ENCODE measurements at places on chromosomes 1 and 21.
A peak's percentile ranks its signal among the peaks of the same experiment; 100 is the strongest.

DNA sequence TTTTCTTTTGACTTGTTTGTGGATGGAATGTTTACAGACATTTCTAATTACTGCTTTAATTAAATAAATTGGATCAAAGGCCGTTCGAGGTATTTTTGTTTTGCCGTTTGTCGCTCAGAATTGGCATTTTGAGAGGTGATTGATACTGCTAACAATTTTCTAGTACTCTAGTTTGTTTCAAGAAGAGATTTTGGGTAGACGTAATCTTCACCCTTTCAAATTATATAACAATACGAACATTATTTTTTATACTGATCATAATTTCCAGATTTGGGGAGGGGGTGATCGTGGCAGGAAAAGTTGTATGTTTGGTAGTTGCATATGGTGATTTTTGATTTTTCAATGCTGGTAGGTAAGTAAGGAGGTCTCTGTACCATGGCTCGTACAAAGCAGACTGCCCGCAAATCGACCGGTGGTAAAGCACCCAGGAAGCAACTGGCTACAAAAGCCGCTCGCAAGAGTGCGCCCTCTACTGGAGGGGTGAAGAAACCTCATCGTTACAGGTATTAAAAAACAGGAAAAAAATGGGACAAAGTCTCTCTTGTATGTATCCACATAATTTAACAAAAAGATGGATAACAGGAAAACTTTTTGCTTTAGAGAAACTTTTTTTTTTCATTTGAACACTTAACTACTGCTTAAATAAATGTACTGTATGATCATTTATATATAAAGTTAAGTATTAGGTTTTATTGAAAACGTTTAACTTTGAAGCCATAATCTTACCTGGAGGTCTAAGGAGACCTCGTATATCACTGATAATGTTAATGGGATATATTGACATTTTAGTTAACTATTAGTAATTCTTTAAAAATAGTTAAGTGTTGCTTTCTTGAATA lies 1.7 kb downstream of the H3-3A start:
- peak; percentile 21 for DNase-seq

GRCh38 chr1:194279975-194280374 lies 1093.6 kb upstream of the B3GALT2 start:
- no peak for DNase-seq

DNA sequence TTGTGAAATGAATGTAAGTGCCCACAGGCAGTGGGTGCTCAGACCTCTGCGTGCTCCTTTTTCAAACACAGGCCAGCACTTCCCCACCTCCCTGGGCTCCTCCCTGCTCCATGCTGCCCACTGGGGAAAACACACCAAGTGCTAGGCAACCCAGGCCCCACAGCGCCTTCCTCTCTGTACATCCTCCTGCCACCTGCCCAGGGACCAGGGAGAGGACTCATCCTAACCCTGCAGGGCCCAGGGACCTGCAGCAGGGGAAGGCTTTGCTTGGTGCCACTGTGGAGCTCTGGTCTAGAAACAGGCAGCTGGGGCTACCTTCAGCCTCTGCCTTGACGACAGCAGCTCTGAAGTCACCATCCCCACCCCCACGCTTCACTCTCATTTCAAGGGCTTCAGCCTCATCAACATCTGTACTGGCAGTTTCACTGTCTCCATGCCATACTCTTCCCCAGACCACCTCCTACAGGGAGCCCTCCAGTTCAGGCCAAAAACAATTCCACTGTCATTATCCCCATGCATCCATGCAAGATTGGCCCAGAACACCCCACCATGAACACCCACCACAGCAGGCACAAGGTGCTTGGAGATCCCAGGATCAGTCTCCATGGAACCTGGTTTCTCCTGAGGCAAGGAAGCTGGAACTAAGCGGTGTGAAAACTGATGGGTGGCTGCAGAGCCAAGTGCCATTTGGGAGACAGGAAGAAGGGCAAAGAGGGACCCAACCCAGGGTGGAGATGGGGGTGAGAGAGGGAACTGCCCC lies 1.1 kb downstream of the IGSF8 start:
- no peak for DNase-seq

GRCh38 chr1:150612014-150612345 lies 17.4 kb downstream of the ENSA start:
- DNase-seq = no peak

DNA sequence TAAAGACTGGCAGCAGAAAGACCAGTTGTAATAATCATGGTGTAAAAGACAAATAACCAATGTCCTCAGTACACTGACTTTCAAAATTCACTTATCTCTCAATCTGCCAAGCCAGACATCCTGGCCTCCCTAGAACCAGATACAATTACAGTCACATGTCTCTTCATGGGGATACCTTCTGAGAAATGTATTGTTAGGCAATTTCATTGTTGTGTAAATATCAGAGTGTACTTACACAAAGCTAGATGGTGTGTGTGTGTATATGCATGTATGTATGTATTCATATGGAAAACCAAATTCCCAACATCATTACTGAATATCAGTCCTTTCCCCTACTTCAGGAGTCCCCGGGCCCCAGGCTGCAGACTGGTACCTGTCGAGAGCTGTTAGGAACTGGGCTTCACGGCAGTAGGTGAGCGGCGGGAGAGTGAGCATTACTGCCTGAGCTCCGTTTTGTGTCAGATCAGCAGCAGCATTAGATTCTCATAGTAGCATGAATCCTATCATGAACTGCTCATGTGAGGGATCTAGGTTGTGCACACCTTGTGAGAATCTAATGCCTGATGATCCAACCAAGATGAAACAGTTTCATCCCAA lies 65.3 kb upstream of the ZNF326 start:
- no peak for DNase-seq

DNA sequence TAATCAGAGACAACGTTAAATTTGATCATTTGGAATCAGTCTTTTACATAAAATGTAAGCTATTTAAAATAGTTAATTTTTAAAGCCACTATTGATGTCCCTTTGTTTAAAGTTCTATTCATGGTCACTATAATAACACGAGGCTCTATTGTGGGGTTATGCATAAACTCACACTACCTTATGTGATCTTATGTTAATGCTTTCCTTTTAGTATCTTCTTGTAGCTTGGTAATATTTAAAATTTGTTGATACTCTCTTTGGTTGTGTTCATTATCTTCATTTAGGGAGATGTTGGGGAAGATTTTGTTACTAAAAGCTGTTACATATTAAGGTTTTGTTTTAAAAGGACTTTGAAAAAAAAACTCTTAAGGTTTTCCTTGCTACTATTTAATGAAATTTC lies 1.2 kb downstream of the B3GALT2 start:
- DNase-seq = no peak

GRCh38 chr1:230253150-230253549 lies 173.0 kb downstream of the PGBD5 start:
- no peak for DNase-seq

- no peak for DNase-seq
Observed at GRCh38 chr1:34049477-34049876, 115.6 kb downstream of the CSMD2 start.

- DNase-seq = no peak
Observed at GRCh38 chr1:208247696-208248095, 3.5 kb upstream of the PLXNA2 start.

GRCh38 chr1:77513839-77514763 lies 168.4 kb downstream of the ZZZ3 start:
- DNase-seq = peak; percentile 54

GRCh38 chr1:44808938-44809917 lies 905 bp downstream of the BTBD19 start:
- DNase-seq = peak; percentile 59

DNA sequence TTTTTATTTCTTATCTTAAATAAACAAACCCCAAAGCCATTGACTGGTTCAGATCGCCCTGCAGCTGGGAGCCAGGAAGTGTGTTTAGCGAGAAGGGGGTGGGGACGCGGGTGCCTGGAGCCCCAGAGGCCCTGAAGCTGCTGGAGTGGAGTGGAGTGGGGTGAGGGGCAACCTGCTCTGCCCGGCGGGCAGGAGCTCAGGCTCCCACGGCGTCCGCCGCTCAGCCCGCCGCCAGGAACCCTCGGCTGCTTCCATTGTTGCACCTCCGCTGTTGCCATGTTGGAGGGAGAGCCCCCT lies 673 bp downstream of the PIK3C2B start:
- peak; percentile 46 for DNase-seq

DNA sequence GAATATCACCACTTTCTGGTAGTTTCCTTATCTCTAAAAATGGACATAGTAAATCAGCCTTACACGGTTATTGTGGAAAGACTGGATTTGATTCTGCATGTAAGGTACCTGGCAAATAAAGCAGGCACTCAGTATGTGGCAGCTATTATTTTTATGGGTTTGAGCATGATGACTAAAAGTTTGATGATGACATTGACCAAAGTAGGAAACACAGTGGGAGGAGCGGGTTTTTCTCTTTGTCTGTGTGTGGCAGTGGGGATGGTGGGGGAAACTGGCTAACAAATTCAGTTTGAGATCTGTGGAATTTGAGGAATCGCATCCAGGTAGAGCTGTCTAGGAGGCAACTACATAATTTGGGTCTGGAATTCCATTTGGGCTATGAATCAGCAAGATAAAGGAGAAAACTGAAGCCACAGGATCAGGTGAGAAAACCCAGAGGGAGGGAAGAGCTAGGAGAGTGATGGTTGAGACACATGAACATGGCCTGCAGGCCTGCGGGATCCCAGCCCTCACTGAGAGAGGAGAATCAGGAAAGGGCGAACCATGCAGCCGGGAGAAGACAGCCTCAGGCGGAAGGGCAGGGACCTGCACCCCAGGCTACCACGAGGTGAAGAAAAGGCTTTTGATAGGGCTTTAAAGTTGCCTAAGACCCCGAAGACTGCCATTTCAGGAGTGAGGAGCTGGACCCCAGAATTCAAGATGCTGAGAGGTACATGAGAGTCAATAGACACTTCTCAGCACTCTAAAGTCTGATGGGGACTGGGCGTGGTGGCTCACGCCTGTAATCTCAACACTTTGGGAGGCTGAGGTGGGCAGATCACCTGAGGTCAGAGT lies 52.2 kb downstream of the MEF2D start:
- DNase-seq = no peak

GRCh38 chr1:196115646-196116045 lies 492.6 kb downstream of the KCNT2 start:
- no peak for DNase-seq

DNA sequence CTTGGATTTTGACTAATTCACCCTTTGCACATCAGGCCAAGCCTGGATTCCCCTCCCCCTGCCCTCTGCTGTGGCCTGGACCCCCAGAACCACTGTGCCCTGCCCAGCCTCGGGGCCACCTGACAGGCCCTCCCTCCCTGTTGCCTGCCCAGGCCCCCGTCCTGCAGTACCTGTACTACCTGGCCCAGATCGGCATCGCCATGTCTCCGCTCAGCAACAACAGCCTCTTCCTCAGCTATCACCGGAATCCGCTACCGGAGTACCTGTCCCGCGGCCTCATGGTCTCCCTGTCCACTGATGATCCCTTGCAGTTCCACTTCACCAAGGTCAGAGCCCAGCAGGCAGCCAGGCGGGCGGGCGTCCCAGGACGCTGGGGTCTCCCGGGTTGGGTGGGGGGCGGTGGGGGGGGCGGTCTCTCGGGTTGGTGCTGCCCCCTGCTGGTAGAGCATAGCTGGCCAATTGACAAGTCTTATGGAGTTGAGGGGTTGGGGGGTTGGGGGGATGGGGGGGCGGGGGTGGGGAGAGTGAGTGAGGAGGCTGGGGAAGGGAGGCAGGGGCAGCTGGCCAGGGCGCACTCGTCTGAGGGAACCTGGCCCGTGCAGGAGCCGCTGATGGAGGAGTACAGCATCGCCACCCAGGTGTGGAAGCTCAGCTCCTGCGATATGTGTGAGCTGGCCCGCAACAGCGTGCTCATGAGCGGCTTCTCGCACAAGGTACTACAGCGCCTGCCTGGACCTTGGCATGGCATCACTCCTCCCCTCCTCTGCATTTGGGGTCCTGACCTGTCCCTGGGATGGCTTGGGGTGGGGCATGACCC lies 10.7 kb downstream of the AMPD2 start:
- DNase-seq = no peak

DNA sequence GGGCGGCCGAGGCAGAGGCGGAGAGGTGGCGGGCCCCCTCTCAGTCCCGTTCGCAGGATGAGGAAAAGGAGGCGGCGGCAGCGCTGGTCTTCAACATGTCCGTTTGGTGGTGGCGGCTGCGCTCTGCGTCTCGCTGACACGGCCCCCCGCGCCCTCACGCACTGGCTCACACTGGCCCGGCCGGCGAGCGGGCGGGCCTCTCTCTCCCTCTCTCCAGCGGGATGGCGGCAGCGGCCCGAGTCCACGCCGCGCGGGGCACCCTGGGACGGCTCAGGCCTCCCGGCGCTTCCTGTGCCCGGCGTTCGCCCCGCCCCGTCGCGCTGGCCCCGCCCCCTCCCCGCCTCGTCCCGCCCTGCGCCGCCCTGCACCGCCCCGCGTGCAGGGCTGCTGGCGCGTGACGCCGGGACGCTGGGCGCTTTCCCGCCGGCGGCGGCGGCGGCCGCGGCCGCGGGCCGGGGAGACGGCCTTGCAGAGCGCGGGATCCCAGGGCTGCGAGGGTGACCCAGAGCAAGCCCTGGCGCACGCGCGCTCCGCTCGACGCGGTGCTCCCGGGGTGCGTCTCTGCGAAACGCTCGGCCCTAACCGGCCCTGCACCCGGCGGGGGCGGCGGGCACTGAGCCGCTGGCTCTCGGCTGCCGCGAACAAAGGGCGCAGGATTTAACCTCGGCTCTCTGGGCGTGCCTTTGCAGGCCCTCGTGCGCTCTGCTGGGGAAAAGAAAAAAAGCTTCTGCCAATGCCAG lies at the start of gene SCAF4:
Gene SCAF4 (minus strand): TSS at position 262 of the 740 bp plus-strand sequence. CDS start 426 bp downstream, outside the sequence.
- DNase-seq = peak; percentile 92

GRCh38 chr21:37711836-37712568 lies 204.3 kb downstream of the KCNJ6 start:
- peak; percentile 56 for DNase-seq

GRCh38 chr1:183218971-183219615 lies 33.0 kb downstream of the LAMC2 start:
- DNase-seq = no peak
